Activated CD4-positive, alpha-beta T cell treated with anti-CD3 and anti-CD28 coated beads for 4 hours (primary cell): ENCODE measurements at places on chromosomes 6 and 20.
A peak's percentile ranks its signal among the peaks of the same experiment; 100 is the strongest.

- no peak for DNase-seq
These were observed 116.8 kb upstream of the BACH2 start for GRCh38 chr6:90413396-90413795.

- DNase-seq, result no peak
These were observed 540.1 kb downstream of the MAFB start for GRCh38 chr20:40148886-40149285.

GRCh38 chr6:80331522-80331921 is 225.1 kb downstream of the BCKDHB start:
- DNase-seq, result no peak

- DNase-seq, result no peak
These were observed 708.7 kb downstream of the UTRN start for GRCh38 chr6:144993870-144994269.

GRCh38 chr20:51467956-51468626 is 74.4 kb downstream of the NFATC2 start:
- no peak for DNase-seq

DNA sequence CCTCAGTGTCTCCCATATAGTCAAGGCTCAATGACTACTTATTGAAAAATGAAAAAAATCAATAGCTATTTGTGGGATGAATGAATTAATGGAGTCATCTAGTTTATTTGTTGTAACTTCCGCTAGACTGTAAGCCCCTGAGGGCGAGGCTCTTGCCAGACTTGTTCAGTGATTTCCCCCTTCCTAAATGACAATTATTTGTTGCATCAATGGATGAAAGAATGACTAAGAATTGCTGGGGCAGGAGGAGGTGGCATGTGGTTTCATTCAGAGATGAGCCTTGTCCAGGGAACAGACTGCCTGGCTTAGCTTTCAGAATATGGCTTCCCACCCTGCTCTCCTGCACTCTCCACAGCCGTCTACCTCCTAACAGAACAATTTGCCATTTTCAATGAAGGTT is 1.1 kb upstream of the PRELID3B start:
- DNase-seq, result no peak

- no peak for DNase-seq
These were observed 125.5 kb downstream of the THEMIS start for GRCh38 chr6:127775371-127775770.

- DNase-seq, result no peak
These were observed 45.2 kb upstream of the RREB1 start for GRCh38 chr6:7062451-7063162.

GRCh38 chr6:26311012-26311384 is 54.0 kb upstream of the BTN3A2 start:
- DNase-seq, result peak; percentile 28

DNA sequence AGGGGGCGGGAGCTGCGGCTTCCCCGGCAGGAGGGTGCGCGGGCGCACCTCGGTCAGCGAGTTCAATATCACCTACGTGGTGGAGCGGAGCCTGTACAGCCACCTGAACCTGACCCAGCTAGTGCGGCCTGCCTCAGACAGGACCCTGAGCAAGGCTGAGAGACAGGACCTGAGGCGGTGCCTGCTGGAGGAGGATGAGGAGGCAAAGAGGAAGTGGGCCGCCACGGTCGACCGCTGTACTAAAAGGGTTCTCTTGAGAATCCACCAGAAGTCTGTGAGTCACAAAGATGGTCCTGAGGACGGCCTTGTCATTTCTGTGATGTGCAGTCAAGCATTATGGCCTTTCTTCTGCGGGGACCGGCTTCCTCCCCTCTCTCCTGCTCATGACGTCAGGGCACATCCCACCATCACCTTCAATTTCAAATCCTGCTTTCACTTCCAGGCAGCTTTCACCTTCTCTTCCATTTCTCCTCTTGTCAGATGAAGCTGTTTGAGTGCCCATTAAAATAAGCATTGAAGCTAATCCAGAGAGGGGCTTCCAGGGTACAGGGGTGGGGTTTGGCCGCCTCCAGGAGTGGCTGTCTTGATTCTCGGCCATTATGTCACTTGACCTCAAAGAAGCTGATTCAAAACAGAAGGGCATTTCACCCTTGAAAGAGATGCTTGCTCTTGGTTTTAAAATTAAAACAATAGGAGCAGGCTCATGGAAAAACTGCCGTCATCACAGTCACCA is 177.6 kb downstream of the SASH1 start:
- no peak for DNase-seq

DNA sequence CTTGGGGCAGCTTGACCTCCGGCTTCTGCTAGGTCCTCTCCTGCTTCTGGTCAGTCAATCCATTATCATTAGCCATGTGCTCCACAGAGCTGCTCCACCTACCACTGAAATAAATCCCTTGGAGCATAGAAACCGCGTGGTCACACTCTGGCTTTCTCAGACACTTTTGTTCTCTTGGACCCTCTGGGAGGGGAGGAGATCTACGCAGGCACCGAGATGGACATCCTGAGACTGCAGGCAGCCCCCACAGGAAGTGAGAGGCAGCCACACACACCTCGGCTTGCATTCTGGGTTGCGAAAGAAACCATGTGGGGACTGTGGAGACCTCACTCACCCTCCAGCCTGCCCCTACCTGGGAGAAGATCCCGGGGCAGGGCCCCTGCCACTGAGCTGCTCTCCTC is 79.5 kb downstream of the FYN start:
- DNase-seq, result no peak

- DNase-seq, result no peak
These were observed 32.2 kb downstream of the MRAP2 start for GRCh38 chr6:84065693-84066290.

DNA sequence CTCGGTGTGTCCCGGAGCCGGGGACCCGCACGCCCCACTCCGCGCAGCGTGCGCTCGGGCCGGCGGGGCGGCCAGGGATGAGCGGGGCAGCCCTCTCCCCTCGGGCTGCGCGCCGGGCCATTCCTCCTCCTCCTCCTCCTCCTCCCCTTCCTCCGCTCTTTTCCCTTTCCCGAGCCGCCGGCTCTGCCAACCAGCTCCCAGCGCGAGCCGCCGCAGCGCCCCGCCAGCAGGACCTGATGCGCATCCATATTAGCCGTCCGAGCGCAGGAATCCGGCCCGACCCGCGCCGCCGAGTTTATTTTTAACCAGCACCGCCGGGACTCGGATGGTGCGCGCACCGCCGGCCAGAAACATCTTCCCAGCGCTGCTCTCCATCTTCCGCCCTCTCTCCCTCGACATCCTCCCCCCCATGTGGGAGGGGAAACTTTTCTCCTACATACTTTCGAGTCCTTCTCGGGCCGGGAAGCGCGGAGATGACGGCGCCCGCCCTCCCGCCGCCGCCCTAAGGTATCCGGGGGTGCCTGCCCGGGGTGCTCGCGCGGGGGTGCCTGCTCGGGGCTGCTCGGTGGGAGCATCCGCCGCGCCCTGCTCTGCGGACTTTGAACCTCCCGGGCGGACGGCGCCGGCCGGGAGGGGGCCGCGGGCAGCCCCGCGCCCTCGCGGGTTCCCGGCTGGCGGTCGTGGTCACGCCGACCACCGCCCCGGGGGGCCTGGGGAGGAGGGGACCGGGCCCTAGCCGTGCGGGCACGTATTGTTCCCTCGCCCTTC is 619 bp downstream of the RREB1 start:
- DNase-seq, result peak; percentile 47

DNA sequence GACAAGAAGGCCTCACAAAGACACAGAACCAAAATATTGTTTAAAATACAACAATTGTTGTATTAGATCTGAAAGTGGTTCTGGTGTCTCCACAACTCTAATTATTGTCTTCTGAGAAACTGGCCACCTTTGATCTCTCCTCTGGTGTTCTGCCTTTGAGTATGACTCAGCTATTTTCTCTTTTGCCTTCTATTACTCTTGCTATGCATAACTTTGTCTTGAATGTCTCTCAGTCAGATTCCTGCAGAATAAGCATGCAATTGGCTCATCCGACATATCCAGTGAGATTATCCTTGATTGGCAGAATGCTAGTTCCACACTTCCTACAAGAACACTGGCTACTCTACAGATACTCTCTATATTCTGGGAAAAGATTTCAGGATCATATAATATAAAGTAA is 14.3 kb upstream of the EPM2A start:
- DNase-seq, result no peak

DNA sequence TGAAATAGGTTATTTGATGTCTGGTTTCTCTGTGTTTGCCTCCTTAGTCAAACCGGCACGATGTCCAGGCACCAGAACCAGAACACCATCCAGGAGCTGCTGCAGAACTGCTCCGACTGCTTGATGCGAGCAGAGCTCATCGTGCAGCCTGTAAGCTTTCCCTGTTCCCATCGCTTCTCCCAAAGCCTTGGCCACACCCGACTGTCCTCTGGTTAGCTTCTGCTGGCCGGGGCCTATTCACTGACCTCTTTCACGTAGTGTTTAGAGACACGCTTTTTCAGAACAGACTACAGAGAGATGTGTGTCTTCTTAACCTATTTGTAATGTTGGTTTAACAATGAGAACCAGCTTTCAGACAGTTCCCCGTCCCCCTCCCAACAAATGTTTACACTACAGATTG is 14.2 kb downstream of the DSP start:
- no peak for DNase-seq

- DNase-seq, result no peak
These were observed 182.3 kb upstream of the RALGAPA2 start for GRCh38 chr20:20894753-20895152.

- no peak for DNase-seq
These were observed at the start of gene NR2E1 for GRCh38 chr6:108165714-108166663. NR2E1 (plus strand) TSS chr6:108166022; CDS start chr6:108166766, 744 bp downstream.

- DNase-seq, result no peak
These were observed 34.3 kb downstream of the RGS17 start for GRCh38 chr6:153096792-153097191.

DNA sequence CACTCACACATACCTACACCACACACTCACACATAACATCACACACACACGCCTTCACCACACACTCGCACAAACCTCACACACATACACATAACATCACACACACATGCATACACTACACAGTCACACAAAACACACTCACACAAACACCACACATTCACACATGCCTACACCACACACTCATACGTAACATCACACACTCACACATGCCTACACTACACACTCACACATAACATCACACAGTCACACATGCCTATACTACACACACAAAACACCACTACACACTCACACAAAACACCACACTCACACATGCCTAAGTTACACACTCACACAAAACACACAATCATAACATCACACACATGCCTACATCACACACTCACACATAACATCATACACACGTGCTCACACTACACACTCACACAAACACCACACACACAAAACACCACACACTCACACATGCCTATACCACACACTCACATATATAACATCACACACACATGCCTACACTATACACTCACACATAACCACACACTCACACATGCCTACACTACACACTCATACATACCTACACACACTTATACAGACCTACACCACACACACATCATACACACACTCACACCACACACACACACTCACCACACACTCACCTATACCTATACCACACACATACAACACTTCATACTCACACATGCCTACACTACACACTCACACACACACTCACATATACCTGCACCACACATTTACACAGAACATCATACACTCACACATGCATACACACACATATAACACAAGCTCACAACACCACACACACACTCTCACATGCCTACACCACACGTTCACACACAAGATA is 383.5 kb downstream of the C6orf118 start:
- DNase-seq, result no peak

GRCh38 chr6:35397806-35398418 is 54.2 kb upstream of the FANCE start:
- DNase-seq, result no peak

GRCh38 chr20:25579081-25579770 is 6.1 kb downstream of the NINL start:
- no peak for DNase-seq

- DNase-seq, result no peak
These were observed 58.8 kb downstream of the SAMD5 start for GRCh38 chr6:147567141-147567805.

DNA sequence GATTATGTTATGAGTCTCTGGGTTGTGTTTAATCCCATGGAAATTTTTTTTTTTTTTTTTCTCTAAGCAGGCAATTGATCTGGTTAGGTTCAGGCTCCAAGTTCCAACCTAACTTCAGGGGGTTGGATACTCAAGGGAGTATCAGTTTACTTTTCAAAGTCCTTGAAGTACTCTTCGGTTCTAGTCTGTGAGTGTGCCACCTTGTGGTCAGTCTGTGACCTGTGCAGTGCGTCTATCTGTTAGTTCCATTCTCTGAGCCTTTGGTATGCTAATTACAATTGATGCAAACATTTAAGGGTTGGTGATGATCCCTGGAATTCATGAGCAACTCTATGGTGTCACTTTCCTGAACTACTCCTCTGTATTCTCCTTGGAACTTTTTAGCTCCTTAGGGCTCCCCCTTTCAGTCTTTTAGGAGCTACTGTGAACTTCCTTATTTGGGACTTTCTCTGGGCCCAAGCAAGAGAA is 342.0 kb downstream of the SOX4 start:
- DNase-seq, result no peak

- DNase-seq, result no peak
These were observed 179.1 kb downstream of the SOD2 start for GRCh38 chr6:159513914-159514313.

DNA sequence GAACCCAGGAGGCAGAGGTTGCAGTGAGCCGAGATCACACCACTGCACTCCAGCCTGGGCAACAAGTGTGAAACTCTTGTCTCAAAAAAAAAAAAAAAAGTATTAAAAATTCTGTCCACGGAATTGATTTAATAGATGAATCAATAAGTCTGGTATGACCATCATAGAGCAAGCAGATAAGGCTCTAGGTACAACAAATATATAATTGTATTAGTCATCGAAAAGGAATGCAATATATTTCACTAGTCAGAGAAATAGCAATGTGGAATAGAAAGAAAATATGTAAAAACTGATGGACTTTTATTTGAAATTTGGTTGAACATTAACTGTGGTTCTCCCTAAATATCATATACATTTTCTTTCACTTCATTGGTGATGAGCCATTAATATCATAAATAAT is 476.8 kb upstream of the AGPAT4 start:
- no peak for DNase-seq

DNA sequence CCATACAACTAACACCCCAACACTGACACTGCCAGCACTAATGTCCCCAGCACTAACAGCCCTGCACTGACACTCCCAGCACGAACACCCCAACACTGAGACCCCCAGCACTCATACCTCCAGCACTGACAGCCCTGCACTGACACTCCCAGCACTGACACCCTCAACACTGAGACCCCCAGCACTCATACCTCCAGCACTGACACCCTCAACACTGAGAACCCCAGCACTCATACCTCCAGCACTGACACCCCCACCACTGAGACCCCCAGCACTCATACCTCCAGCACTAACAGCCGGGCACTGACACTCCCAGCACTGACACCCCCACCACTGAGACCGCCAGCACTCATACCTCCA is 57.2 kb downstream of the ERMARD start:
- DNase-seq, result no peak

DNA sequence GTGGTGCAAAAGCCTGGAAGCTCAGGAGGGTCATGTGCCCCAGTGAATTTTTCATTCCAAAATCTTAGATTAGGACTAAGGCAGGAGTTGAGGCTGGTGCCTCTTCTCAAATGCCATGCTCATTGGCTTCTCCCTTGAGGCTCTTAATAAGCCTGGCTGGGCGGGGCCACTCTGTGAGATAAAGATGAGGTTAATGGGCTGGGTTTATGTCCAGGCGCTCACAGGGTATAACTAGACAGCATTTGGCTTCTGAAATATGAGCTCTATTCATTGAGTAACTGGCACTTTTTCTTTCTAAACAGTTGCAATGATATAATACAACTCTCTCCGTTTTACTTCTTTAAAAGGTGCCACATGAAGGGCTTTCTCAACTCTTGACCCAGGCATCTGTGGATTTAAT is 156.3 kb downstream of the SCML4 start:
- no peak for DNase-seq

- no peak for DNase-seq
These were observed 50.2 kb downstream of the RREB1 start for GRCh38 chr6:7157752-7158616.
